NCI-H2227 treated with DMSO at 0.1 percent for 48 hours (cell line): ENCODE measurements at places on chromosomes 3 and 15.

DNA sequence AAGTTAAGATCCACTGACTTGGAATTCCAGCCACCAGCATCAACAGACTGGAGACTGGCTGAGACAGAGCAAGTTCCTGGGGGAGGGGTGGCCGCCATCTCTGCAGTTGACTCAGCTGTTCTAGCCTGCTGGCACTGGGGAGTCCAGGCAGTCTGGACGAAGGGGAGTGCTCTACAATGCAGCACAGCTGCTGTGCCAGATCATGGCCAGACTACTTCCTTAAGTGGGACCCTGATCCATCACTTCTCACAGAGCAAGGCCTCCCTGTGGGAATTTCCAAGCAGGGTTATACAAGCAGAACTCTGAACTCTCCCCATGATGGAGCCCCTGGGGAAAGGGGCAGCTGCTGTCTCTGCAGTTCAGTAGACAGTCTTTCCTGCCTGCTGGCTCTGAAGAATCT, 35.2 kb downstream of the PYGO1 start:
- DNase-seq: no peak

DNA sequence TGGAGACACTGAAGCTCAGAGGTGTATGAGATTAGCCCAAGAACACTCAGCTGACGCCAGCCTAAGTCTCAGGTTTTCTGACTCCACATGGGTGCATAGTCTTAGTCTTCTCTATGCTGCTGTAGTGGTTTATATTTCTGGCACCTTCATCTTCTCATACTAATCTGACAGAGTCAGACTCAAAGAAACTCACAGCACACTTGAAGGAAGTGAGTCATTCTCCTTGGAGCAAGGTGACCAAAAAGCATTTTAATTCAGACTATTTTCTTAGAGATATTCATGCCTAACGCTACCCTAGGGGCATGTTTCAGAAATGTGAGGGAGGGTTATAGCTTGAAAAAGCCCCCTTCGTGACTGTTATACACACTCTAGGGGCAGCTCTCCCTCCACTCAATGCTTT, 775.3 kb upstream of the ARPP21 start:
- DNase-seq: no peak

DNA sequence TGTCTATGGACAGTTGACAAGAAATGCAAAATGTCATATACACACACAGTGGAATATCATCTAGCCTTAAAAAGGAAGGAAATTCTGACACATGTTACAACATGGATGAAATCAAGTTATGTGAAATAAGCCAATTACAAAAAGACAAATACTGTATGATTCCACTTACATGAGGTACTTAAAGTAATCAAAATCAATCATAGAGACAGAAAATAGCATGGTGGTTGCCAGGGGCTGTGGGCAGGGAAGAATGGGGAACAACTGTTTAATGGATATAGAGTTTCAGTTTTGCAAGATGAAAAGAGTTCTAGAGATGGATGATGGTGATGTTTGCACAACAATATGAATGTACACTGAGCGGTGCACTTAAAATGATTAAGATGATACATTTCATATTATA, 613.8 kb upstream of the ZNF385D start:
- no peak for DNase-seq

GRCh38 chr15:79028411-79028964, 62.1 kb downstream of the RASGRF1 start:
- no peak for DNase-seq

DNA sequence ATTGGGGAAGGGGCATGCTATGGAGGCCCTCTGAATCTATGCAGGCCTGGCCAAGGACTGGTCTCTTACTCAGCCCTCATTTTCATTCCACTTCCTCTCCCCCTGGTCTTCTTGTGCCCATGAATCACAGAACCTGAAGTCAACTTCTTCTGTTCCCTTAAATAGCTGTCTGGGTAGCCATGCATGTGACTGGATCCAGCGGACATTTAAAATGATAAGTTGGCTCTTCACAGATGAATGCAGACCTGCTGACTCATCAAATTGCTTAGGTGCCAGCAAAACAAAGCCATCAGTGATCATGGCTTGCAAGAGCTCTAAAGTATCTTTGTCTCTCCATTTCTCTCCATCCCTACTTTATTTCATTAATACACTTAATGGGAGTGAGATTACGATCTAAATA, 90.1 kb upstream of the CADPS start:
- no peak for DNase-seq

DNA sequence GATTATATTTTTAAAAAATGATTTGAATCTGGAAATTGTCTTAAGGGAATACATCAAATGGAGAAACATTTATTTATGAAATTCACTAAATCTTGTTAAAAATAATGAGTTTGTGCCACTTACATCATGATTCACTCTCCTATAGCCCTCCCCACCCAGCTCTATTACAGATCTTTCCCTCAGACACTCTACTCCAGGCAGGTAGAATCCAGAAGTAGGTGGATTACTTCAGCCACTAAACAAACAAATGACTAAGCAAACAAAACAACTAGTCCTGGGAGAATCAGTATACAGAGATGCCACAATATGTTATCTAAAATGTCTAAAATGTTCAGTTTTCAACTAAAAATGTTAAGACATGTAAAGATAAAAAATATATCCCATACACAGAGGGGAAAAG, 608.1 kb upstream of the UBE2E2 start:
- no peak for DNase-seq

- no peak for DNase-seq
These were observed 59.9 kb upstream of the LRTM1 start for GRCh38 chr3:54987719-54988118.

- DNase-seq: no peak
These were observed 153.6 kb upstream of the BHLHE40 start for GRCh38 chr3:4825436-4826236.

DNA sequence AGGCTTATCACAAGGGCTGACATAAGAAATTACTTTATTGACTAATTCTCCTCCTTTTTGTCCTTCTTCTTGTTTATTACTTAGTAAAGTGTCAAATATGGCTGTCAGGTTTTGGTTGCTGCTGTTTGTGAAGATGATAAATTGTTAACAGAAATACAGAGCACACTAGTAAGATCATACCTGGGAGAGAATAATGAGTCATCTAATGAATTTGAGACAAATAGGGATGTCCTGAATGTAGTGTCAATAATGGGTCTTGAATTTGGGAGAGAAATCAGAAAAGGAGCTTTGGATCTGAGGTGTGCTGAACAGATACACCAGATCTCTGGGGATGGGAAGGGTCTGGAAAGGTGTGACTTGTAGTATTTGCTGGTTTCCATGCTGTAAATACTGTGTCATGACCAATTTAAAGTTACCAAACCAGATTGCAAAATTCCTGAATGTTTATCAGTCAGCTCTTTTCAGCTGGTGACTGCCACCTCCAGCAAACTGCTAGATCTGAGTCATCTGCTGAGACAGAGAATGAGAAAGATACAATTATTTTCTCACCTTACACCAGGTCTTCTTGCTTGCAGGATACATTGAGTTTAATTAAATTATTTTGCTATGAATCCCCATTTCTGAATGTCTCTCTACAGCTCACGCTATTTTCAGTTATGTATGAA, 76.7 kb upstream of the SATB1 start:
- DNase-seq: no peak

DNA sequence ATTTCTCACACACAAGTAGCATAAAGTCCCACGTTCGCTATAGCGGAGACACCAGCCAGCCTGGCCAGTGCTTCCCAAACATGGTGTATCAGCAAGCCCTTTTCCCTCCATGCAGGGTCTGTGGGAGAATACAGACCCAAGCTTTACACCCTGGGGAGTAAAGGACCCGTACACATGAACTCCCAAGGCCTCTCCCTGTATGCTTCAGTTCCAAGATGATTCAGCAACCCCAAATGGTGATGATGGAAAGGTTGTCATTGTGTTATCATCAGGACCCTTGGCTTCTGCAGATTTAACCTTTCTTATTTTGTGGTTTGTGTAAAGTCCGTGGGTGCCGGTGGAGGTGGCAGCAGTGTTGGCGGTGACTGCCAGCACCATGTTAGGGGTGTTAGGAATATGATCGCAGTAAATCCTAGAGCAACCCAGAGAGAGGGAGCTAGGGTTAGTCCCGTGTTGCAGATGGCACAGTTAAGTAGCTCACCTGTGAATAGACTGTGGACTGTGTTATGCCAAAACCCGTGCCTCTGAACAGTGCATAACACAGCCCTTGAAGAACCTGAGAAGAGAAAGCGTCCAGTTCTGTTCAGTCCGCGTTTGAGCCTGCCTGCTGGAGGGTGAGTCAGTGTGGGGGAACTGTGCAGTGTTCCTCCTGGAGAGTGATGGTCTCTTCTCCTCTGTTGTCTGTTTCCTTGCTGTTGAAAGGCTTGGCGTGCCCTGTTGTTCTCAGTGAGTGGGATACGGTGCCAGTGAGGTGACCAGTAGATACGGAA, 174.3 kb downstream of the APBA2 start:
- no peak for DNase-seq

DNA sequence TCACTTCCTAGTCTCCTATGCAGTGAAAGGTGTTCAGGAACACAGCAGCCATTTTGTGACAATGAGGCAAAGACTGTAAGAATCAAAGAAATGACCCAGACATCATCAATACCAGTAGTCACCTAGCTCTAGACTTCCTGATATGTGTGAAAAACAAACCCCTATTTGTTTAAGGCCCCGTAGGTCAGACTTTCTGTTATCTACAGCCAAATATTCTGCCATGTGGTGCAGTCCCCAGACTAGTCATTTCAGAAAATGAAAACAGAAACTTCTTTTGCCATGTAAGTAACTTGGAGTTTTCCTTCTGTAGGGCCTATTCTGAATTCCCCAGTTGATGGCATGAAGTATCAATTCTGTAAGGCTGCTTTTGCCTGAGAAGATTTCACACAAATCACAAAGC, 181.7 kb upstream of the SNTN start:
- no peak for DNase-seq

- DNase-seq: no peak
These were observed 341.1 kb upstream of the LRRC3B start for GRCh38 chr3:26281284-26281985.

DNA sequence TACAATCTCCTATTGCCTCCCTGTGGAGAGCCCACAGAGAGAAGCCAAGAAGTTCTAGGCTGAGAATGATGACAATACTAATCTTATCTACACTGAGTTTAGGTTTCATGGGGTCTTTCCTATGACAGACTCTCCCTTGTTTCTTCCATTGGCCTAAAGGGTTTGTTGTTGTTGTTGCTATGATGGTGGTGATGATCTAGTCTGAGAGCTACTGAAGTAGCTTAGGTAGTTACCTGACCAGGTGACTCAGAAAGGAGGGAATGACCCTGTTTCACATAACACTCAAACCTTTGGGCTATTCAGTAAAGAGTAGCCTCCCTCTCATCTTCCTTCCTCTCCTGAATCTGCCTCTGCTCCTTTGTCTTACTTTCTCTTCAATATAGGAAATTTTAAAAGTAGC, 170.2 kb downstream of the GMNC start:
- DNase-seq: no peak

GRCh38 chr15:68318008-68318835, 40.7 kb downstream of the FEM1B start:
- no peak for DNase-seq

- no peak for DNase-seq
These were observed 80.1 kb downstream of the AQR start for GRCh38 chr15:34889476-34889875.

DNA sequence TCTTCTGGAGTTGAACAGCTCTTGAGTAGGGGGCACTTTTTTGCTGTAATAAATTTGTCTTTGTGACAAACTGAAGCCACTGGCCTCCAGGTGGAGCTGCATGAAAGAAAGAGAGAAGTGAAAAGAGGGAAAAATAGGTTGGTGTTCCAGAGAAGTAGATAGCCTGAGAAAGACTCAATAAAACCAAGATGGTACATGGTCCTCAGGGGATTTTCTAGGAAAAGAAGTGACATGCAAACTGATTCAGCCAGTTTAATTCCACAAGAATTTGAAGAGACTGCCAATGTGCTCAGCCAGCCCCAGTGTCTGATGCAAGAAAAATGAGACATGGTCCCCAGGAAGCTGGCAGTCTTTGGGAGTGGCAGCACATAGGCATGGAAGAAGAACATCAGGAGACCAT, 152.7 kb downstream of the CD47 start:
- no peak for DNase-seq

DNA sequence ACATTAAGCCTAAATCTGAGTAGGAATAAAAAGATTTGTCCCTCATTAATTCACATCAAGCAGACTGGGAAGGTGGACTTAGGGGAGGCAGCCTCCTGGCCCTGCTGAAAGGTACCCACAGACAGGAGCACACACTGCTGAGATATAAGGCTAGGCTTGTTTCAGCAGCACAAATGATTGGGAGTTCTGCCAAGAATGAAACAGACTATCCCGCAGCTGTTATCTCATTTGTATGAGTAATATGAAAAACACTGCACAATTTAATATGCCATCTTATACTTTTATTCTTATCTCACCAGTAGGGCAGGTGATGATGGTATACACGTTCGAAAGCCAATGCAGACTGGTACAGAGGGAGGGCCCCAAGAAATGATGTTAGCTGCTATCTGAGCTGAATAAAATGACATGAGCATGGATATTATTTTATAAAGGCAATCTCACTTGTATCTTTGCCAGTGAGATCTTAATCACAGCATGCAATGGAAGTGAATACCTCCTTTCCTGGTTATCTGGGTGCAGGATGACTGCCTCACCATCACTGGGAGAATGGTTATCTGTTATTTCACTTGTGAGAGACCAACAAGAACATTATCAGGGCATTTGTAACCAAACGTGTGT, 258.7 kb upstream of the PPP2R3A start:
- no peak for DNase-seq

DNA sequence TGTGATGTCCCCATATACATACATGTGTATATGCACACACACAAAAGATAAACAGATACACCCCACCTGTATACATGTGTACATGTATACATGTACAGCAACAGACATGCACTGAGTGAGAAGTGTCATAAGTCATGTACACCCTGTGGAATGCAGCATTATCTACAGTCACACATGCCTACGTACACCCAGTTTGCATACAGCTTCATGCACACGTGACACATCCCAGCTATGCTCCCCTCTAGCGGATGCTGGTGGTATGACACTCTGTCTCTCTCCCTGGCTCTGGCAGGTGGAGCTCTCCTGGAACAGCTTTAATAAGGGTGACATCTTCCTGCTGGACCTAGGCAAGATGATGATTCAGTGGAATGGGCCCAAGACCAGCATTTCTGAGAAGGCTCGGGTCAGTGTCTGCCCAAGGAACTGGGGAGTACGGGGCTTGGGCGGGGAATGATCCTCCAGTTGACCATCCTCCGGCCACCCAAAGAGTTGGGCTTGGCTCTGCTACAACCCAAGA, 6.3 kb downstream of the VILL start:
- peak; percentile 13 for DNase-seq

DNA sequence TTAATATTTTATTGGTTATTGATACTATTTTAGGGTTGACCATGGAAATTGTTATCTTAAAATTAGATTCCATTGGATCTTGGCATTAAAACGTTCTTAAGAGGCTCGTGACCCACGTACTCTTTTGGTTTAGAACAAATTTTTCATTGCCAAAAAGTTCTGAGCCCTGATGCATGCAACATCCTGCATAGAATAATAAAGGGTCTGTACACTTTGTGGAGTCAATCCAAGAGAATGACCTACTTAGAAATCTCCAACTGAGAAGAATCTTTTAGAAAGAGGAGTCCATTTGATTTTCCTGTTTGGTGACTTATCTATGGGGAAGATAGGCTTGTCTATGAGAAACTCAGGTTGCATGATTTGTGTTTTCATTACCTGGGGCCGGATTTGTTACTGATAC, 404.2 kb upstream of the RGMA start:
- no peak for DNase-seq
